C1 segment of cervical spinal cord (tissue), 14 donors: ENCODE measurements at places on chromosomes 4 and X.
A peak's percentile ranks its signal among the peaks of the same experiment; 100 is the strongest.

GRCh38 chr4:37073226-37073840 lies 171.2 kb upstream of the NWD2 start:
- no peak for DNase-seq

DNA sequence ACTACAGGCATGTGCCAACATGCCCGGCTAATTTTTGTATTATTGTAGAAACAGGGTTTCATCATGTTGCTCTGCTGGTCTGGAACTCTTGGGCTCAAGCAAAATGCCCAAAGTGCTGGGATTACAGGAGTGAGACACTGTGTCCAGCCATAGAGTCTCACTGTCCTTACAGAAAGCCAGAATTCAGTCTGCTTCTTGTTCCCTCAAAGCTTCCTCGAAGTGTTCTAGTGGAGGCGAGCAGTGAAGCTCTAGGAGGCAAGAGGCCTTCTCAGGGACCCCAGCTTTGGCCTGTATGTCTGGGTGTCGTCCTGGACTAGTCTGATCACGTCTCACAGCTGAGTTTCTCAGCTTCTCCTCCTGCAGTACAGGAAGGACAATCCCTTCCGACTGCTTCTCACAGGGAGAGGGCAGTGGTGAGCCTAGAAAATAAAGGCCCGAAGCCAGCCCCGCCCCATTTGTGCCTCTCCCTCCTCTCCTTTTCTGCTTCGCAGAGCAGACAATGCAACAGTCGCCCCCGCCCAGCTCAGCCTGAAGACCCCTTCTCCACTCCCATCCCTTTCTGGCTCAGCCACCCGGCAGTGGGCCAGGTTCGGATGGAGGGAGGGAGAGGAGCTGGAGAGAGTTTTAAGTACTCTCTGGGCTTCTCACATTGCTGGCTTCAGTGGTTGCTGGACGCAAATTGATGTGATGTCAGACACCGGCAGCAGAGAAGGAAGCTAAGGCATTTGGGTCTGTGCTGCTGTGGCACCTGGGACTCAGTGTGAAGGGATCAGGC lies 11.1 kb upstream of the FAM3A start:
- DNase-seq, result peak; percentile 58

DNA sequence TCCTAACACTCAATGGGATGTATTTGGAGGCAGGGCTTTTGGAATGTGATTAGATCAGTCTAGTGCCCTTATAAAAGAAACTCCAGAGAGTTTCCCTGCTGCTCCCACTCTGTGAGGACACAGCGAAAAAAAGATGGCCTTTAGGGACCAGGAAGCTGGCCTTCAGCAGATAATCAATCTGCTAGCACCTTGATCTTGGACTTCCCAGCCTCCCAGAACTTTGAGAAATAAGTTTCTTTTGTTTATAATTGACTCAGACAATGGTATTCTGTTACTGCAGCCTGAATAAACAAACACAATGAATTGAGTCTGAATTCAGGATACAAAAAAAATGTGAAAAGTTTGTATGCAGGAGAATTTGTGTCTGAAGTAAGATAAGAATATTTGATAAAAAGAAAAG lies 842.1 kb downstream of the FSTL5 start:
- DNase-seq, result no peak

DNA sequence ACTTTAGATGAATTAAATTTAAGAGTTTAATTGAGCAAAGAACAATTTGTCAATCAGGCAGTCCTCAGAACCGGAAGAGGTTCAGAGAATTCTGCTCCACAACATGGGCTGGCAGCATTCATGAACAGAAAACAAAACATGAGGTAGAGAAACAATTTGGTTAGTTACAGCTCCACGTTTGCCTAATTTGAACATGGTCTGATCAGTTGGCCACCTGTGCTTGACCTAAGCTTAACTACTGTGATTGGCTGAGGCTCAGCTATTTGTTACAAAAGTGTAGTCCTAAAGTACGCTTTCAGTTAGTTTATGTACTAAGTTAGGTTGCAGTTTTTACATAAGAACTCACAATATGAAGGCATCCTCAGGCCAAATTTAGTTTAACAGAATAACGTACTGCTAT lies 258.6 kb downstream of the ADAM29 start:
- no peak for DNase-seq

GRCh38 chr4:74235135-74235534 lies 73.1 kb upstream of the EPGN start:
- DNase-seq, result no peak

- no peak for DNase-seq
Measured at GRCh38 chr4:152928286-152928685, 7.8 kb upstream of the FHDC1 start.

- no peak for DNase-seq
Measured at GRCh38 chrX:40205471-40205870, 107.7 kb upstream of the BCOR start.

- DNase-seq, result no peak
Measured at GRCh38 chrX:39577985-39578869, 519.5 kb downstream of the BCOR start.

- DNase-seq, result no peak
Measured at GRCh38 chrX:154348114-154348531, 26.3 kb downstream of the FLNA start.

DNA sequence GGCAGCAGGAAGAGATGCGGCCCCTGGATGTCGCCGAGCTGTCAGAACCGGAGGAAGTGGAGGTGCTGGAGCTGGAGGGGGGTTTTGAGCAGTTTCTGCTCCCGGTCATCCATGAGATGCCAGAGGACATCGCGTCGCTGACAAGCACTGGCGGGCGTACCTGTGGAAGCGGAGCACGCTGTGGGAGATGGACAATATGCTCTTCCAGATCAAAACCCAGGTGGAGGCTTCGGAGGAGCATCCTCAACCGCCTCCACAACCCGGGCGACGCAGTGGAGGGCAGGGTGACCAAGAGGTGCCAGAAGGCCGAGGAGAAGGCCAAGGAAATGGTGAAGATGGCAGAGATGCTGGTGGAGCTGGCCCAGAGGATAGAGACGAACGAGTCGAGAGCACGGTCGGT lies 7.6 kb upstream of the CCNQ start:
- DNase-seq, result no peak

DNA sequence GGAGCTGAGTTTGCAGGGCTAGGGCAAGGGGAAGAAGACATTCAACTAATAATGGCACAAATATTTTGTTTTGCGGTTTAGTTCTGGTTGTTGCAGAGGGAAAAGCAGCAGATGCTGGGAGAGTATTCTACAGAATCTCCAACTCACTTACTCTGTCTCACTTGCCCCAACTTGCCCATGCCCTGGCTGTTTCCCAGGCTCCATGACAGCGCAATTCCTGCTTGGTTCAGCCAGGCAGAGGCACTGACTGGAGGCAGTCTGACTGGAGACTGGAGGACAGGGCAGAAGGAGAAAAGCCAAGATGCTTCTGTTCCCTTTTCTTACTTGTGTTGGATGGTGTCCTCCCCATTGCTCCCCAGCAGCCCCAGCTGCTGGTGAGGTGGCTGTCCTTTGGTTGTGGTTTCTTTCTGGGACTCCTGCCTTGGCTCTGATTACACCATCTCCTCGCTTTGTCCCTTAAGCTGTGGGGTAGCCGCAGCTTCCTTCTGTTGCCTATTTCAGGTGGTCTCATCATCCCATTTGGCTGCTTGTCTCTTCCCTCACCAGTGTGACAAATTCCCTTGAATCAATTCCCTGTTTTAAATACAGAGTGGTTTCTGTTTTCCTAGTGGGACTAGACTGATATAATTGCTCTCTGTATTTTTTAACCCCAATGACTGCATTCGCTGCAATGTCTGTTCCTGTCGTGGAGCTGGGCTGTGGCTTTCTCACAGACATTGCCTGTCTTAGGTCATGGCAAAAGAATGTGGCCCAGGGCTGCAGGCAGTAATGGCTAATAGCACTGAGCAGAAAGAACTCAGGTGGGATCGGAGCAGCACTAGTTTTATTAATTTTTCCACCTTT lies 24.2 kb upstream of the RASL11B start:
- DNase-seq, result no peak

DNA sequence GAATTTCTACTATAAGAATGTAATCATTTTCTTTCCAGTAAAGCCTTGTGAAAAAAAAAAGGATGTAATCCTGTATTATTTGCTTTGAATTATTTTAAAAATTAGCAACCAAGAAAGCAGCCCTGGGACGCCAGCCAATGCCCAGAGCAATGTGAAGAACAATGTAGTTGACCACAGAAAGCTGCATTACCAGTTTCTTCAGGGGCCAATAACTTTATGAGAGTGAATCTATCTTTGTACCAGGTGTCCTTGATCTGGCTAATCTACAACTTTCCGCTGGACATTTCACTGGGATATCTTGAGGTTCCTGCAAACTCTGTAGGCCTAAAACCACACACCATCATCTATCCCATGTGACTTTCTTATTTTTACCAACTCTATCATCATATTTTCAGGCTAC lies 7.6 kb upstream of the KLHL2 start:
- DNase-seq, result no peak

DNA sequence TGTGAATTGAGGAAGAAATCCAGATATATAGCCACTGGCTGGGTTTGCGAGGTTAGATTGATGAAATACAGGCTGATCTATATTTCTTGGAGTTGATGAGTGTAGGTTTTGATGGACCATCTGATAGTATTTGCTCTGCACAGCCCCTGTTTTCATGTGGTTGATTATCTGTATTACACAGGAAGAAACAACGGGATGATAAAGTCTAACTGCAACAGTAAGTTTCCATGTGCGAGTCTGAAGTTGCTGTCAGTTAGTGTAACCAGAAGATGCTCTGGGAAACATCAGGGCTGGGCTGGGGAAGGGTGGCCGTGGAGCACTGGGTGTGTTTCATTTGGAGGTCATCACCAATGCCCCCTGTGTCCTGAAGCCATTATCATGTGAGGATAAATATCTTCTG lies 148.4 kb upstream of the SFRP2 start:
- DNase-seq, result no peak

DNA sequence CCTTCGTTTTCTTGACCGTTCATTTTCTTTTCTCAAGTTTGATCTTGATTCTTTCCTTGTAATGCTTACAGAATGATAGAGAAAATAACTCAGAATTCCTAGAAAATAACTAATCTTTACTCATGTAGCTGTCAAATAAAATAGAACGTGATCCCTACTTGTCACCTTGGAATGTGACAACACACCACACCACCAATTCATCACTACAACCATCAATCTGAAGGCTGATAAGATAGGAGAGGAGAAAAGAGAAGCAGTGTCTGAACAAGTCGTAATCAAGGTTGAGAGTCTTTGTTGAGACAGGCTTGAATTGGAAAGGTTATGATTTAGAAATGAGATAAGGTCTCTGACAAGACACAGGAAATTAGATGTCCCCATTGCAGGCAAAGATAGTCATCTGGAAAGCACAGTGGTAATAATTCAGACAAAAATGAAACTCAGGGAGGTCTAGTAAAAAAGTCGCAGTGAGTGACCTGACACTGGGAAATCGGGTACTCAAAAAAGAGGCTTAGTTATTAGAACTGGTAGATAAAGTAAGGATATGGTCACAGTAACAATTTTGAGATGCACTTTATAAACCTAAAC lies 456.2 kb downstream of the FAT4 start:
- DNase-seq, result no peak

GRCh38 chrX:151039351-151039750 lies 56.2 kb downstream of the HMGB3 start:
- DNase-seq, result no peak

- no peak for DNase-seq
Measured at GRCh38 chrX:111581086-111581485, 69.6 kb downstream of the SERTM2 start.

GRCh38 chrX:73817393-73818199 lies 254.6 kb downstream of the CHIC1 start:
- DNase-seq, result no peak

DNA sequence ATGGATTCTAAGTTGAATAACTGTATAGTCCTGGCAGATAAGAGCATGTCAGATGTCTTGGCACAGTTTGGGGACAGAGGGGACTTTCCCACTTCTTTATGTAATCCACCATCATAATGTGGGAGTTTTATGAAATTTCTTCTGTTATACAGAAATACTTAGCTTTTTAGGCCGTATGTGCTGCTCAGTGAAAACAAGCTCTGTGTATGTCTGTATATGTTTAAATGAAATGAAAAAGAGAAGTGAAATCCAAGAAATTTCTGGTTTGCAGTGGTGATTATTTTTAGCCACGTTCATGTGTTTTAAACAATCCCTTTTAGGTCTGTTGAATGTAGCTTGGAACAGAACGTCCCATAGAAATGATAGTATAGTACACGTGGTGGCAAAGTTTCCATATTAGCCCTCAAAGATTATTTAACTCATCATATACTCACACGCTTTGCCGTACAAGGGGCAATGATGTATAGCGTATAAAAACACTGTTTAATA lies 41.0 kb downstream of the GAB1 start:
- no peak for DNase-seq

DNA sequence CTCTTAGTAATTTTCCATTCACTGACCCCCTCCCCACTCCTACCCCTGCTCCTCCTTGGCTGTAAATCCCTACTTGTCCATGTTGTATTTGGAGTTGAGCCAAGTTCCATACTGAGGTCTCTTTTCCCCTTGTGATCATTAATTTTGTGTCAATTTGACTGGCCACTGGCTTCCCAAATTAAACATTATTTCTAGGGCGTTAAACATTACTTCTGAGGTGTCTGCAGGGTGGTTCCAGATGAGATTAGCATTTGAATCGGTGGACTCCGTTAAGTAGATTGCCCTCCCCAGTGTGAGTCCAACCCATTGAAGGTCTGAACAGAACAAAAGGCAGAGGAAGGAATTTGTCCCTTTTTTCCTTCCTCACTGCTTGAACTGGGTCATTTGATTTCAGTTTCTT lies 25.7 kb downstream of the SLC39A8 start:
- no peak for DNase-seq

DNA sequence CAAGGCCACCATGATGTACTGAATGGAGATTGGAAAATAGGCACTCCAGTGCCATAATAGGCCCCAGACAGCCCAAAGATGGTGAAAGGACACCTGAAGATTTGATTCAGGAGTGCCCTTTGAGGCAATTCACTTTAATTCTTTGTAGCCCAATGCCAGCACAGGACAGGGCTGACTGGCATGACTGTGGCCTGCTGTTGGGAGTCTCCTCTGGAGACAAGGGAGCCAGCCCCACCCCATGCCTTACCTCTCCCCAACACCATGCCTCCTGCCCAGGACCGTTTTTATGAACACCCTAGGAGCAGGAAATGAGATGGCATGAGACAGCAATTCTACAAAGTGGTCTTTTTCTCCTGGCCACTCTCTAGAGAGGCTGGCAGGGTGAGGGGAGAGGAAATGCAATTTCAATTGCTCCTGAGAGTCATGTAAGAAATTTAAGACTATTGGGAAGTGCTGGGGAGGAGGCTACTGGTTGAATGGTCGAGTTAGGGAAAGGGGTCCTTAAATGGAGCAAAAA lies 94.2 kb upstream of the MAMLD1 start:
- DNase-seq, result no peak

DNA sequence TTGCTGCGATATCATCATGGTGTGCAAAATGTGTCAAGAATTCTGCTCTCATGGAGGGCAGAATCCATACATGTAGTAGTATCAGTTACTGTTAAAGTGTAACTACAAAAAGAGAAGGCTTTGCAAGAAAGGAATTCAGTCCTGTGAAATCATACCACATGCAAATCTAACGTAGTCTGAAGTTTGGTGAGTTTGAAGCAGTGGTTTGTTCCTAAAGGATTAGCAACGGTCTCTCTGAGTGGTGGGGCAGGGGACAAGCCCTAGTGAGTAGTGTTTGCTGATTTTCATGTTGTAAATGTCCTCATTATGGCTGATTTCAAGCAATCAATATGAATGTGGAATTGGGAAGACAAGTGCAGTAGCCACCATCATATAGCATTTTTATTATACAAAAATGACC lies 47.1 kb upstream of the CLNK start:
- DNase-seq, result no peak

- DNase-seq, result no peak
Measured at GRCh38 chr4:185566425-185566824, 31.1 kb upstream of the PDLIM3 start.
